ENCODE measurements at places on chromosomes 6 and 20. TPM values are rescaled to one million over a fixed set of nuclear protein-coding genes. Genes with fewer than 3 reads are reported as not detected.

DNA sequence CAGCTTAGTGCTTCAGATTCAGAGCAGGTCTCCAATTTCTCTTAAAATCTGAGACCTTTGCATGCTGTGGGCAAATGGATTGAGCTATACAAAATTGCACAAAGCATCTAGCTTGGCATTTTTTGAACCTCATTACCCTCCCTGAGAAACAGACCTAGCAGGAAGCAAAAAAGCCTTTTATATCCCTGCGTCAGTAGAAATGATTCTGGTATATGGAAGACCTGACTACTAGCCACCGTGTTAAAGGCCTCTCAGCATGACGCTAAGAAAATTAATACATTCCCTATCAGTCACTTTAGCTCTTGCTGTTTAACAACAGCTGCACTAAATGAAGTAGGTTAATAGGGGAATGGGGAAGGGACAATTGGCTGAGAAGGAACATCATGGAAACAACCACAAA is 110.7 kb upstream of the SMLR1 start:
- DNase-seq, result no peak
- no peaks in the 10 kb centered on the region for H3K36me3 ChIP-seq
- H3K27me3 ChIP-seq, result no peaks in the 10 kb centered on the region
- no peaks in the 10 kb centered on the region for H3K4me1 ChIP-seq
- no peak overlapping the region for H3K27ac ChIP-seq

GRCh38 chr6:106516616-106517015 is 112.7 kb downstream of the RTN4IP1 start:
- no peak overlapping the region for H3K4me3 ChIP-seq
- H3K27me3 ChIP-seq, result no peaks in the 10 kb centered on the region
- H3K4me1 ChIP-seq, result peaks cover 4% of the 10 kb centered on the region
- no peaks in the 10 kb centered on the region for H3K36me3 ChIP-seq
- H3K27ac ChIP-seq, result no peak overlapping the region
- DNase-seq, result no peak

DNA sequence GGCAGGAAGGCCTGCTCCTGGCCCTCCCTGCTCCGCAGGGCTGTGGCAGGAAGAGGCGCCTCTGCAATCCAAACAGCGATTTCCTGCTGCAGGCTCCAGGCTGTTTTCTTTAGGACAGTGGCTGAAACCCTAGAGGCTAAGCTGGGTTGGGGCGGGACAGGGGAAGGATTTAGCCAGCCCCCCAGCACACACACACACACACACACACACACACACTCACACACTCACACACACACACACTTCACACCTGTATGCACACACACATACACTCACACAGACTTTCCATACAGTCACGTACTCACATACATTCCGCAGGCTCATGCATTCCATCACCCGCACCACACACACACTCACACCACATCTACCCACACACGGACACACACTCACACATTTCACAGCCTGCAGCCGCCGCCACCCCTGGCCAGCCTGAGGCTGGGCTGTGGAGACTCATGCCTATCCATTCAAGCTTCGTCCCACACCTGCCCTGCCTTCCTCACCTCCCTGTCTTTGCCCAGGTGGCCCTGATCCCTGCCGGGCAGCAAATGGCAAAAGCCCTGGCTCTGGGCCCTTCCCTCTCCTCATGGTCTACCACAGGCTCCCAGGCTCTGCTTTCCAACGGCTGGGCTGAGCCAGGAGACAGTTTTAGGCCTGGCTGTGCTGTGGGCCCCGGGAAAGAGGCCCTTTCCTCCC is 17.9 kb downstream of the MDFI start:
- H3K36me3 ChIP-seq, result no peaks in the 10 kb centered on the region
- H3K27me3 ChIP-seq, result no peaks in the 10 kb centered on the region
- no peak overlapping the region for H3K4me3 ChIP-seq
- DNase-seq, result no peak

DNA sequence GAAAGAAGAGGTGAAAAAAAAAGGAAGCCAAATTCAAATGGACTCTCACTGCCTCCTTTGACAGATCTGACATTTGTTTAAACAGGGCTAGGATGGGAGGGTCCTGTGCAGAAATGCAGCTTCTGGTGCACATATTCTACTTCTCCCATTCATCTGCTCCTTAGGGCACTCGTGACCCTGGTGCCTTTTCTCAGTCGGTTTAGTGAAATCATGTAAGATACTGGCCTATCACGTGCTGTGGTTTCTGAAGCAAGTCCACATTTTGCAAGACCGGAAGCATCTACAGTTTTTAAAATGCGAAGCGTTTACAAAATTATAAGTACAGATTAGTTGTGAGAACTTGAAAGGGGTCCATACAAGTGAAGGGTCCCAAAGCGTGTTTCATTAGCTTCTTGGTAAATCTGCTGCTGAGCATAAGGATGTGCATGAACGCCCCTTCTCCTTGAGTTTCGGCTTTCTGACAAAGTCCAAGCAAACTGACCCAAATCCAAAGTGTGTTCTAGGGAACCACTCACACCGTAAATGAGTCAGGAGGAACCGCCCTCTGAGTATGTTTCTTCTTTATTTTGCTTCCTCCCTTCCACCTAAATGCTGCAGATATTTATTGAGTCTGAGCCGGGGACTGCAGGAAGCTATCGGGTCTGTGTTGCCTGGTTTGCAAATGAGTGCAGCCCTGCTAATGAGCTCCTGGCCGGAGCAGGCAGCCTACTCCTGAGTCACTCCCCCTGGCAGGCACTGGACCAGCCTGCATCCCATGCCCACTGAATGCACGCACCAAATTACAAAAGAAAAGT is 323.8 kb upstream of the JARID2 start:
- H3K36me3 ChIP-seq, result no peaks in the 10 kb centered on the region
- H3K4me3 ChIP-seq, result no peak overlapping the region
- no peaks in the 10 kb centered on the region for H3K27me3 ChIP-seq
- H3K27ac ChIP-seq, result peak overlapping the region; percentile 36
- peaks cover 6% of the 10 kb centered on the region for H3K4me1 ChIP-seq
- no peak for DNase-seq

DNA sequence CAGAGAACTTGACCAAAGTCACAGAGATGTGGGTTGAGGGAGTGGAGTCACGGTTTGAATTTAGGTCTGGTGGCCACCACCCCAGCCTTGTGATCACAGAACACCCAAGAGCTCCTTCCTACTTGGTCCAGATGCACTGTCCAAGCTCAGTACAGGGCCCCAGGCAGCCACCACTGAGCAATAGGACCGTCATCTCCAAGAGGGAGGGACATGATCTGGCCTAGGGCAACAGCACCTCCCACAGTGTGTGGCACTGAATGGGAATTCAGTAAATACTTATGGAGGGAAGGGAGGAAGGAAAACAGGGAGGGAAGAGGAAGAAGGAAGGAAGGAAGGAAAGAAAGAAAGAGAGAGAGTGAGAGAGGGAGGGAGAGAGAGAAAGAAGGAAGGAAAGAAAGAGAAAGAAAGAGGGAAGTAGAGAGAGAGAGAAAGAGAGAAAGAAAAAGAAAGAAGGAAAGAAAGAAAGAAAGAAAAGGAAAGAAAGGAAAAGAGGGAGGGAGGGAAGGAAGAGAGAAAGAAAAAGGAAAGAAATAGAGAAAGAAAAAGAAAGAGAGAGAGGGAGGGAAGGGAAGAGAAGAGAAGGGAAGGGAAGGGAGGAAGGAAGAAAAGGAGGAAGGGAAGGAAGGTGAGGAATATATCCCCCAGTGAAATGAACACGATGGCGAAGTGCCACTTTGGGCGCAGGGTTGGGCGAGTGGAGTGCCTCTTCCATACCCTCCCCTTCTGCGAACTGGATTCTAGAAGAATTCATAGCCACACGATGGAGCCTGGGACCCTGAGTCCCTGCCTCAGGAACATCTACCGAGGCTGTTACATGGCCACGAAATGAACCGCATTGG is 243.7 kb downstream of the TFAP2C start:
- DNase-seq, result no peak
- no peaks in the 10 kb centered on the region for H3K36me3 ChIP-seq
- no peak overlapping the region for H3K27ac ChIP-seq
- no peaks in the 10 kb centered on the region for H3K27me3 ChIP-seq
- no peak overlapping the region for H3K4me3 ChIP-seq

DNA sequence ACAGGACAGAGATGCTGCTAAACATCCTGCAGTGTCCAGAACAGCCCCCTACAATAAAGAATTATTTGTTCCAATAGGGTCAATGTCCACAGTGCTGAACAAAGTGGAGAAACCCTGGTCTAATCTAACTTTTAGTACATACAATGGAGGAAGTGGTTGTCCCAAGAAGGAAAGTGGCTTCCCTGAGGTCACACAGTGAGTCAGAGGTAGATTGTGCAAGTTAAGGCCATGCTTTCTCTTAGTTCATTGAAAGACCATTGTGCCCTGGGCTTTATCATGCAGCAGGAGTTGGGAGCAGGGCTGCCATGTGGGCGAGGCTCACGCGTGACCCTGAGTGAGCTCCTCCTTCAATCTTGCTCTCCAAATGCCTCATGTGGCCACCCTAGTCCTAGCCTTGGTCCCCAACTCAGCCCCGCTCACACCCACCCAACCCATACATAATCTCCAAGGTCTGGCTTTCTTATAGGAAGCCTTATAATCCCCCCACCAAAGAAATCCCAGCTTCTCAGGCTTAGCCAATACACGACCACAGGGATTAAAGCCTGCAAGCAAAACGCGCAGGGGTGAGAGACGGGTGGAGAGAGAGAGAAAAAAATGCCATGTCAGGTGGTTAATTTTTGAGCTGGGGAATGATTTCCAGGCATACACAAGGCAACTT is 19.9 kb downstream of the SLC13A3 start:
- peak; percentile 23 for DNase-seq
- no peaks in the 10 kb centered on the region for H3K36me3 ChIP-seq
- no peaks in the 10 kb centered on the region for H3K4me1 ChIP-seq
- no peak overlapping the region for H3K27ac ChIP-seq

DNA sequence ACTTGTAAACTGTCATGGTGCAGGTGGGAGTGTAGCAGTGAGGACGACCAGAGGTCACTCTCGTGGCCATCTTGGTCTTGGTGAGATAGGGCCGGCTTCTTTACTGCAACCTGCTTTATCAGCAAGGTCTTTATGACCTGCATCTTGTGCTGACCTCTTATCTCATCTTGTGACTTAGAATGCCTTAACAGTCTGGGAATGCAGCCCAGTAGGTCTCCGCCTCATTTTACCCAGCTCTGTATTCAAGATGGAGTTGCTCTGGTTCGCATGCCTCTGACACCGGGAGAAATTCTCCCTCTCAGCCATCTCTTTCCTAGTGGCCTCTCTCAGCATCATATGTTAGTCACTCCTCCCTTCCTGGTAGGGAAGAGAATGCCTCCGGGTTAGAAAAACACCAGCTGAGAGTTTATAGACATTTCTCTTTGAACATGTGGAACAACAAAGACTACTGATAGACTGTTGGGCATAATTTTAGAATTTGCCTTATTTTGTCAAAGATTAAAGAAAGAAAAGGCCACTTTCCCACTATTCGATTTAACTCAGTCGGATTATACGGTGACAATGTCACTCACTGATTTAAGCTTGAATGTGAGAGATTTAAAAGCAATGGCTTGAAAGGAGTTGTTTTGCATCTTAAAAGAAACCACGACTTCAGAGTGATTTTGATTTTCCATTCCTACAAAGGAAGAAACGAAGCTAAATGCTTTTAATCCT is 67.9 kb upstream of the SNX9 start:
- no peaks in the 10 kb centered on the region for H3K27me3 ChIP-seq
- no peak overlapping the region for H3K27ac ChIP-seq
- H3K4me3 ChIP-seq, result no peak overlapping the region
- DNase-seq, result no peak
- no peaks in the 10 kb centered on the region for H3K36me3 ChIP-seq
- H3K4me1 ChIP-seq, result peaks cover 5% of the 10 kb centered on the region

DNA sequence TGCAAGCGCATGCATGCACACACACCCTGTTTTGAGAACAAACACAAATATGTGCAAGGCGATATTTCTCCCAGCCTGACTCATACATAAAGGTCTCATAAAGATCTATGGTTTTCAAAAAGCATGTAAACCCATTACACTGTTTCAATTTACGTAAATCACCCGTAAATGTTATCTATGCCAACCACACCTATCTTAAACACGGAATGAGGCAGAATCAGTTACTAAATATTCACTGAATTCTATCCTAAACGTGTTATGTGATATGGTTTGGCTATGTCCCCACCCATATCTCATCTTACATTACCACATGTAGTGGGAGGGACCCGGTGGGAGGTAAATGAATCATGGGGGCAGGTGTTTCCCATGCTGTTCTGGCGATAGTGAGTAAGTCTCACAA is 621.6 kb downstream of the KIF16B start:
- H3K4me1 ChIP-seq, result no peaks in the 10 kb centered on the region
- DNase-seq, result no peak
- H3K4me3 ChIP-seq, result no peak overlapping the region
- H3K27ac ChIP-seq, result no peak overlapping the region
- H3K36me3 ChIP-seq, result no peaks in the 10 kb centered on the region

DNA sequence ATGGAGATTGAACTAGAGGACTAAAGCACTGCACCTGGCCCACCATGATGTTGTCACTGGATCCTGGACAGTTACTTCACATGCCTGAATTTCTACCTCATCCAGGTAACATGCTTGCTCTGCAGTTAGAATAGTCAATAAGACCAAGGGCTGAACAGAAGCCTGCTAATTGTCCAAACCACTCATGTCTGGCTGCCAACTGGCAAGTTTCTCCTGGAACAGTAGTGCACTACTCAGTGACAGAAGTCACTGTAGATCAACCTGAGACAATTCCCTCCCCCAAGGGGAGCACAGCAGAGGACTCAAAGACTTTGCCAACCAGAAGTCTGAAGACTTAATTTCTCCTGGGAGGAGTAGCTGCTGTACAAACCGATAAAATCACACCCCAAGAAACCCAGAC is 454.6 kb upstream of the MARCKS start:
- no peak overlapping the region for H3K4me3 ChIP-seq
- no peak for DNase-seq
- H3K27ac ChIP-seq, result no peak overlapping the region
- H3K36me3 ChIP-seq, result no peaks in the 10 kb centered on the region

GRCh38 chr6:138238368-138238767 is 20.1 kb upstream of the PBOV1 start:
- H3K27ac ChIP-seq, result no peak overlapping the region
- H3K36me3 ChIP-seq, result no peaks in the 10 kb centered on the region
- DNase-seq, result no peak
- no peaks in the 10 kb centered on the region for H3K4me1 ChIP-seq

The RIMS4 gene
- 0.54 TPM for polyA plus RNA-seq

The PLCB4 gene
- 1.7 TPM for polyA plus RNA-seq

The PI16 gene
- polyA plus RNA-seq, result 9.3 TPM

All from adrenal gland (tissue), 19 donors.